ENCODE measurements at places on chromosomes 11 and 22.

GRCh38 chr11:28969832-28970231 lies 861.6 kb downstream of the METTL15 start:
- DNase-seq, result no peak

DNA sequence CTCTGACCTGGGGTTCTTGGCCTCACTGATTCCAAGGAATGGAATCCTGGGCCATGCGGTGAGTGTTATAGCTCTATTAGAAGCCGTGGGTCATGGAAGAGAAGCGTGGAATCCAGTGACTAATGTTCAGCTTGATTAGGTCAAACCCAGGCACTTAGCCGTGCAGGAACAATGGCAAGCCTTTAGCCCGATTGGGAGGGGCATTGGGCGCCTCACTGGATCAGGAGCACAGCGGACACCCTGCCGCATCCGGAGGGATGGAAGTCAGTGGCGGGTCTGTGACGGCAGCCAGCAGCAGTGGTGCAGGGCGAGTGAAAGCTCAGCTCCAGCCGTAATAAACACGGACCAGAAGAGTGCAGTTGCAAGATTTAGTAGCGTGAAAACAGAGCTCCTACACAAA lies 20.5 kb upstream of the SLC17A6 start:
- no peak for DNase-seq

- DNase-seq, result peak; percentile 14
Observed at GRCh38 chr11:86919557-86920210, 35.5 kb downstream of the FZD4 start.

DNA sequence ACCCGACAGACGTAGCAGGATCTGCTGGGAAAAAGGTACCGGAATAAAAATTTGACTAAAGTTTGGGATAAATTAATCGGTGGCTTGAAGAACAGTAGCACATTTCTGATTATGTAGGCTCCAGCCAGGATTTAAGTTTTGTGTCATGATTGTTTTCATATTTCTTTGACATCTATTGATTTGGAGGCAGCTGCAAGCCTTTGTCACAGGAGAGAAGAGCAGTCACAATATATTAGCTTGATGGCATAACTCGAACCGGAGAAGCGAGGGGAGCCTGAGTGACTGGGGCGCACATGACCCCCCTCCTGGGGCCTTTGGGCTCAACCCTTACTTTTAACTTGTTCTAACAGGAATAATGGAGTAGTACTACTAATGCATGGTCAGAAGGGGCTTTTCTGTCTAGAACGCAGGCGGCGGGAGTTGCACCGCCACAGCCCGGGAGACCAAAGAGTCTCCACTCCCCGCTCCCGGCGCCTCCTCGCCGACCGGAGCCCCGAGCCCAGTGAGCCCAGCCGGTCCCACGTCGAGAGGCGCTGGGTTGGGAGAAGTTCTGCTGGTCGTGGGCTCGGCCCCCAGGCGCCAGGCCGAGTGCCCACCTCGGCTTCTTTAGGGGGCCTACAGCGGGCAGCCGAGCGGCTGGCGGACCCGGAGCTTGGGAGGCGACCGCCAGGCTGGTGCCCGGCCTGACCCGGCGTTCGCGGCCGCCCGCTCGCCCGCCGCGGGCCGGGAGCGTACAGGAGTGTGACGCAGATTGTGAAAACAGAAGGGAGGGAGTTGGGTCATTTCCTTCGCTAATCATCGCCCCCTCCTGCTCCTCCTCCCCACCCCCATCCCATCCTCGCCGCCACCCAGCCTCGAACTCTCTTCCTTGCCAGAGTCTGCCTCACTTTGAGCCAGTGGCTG lies 15.7 kb upstream of the PAX6 start:
- DNase-seq, result no peak

DNA sequence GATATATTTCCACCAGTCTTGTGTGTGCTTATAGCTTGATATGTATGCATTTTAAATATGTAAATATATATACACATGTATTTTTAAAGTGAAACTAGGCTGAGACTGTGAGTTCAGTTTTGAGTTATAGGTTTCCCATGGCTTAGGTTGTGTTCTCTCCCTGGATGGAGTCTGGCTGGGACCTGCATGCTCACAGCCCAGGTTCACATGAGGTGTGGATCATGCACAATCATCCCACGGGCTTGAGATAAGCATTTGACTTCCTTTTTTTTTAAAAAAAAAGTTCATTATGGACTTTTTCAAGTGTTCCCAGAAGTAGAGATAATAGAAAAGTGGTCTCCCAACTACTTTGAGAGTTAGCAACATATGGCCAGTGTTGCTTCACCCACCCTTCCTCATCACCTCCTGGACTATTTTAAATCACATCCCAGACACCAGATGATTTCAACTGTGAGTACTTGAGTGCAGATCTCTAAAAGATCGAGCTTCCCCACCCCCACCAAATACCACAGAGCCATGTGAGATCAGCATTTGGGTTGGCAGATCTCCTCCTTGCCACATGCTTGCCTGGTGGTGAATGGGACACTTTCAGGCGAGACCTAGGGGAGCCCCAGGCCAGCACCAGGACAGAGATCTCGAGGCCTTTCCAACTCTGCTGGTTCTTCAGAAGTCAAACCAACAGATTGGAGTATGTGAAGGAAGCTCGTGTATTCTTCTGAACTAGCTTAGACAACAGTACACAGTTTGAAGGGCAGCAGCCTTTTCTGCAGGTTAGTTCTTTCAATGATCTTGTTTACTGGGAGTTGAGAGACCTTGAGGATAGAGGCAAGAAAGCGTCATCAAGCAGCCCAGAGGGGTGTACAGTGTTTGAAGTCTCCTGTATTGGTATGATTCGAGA lies 15.9 kb downstream of the MED15 start:
- DNase-seq, result peak; percentile 78

- no peak for DNase-seq
Observed at GRCh38 chr11:99739464-99740089, 718.8 kb downstream of the CNTN5 start.

- DNase-seq, result peak; percentile 69
Observed at GRCh38 chr22:20738394-20739089, 35.4 kb upstream of the SERPIND1 start.

- DNase-seq, result no peak
Observed at GRCh38 chr22:49035818-49036457, 791.7 kb downstream of the BRD1 start.

GRCh38 chr22:36565686-36566085 lies 36.7 kb upstream of the EIF3D start:
- no peak for DNase-seq

GRCh38 chr11:66659763-66660162 lies 17.9 kb downstream of the RBM4B start:
- peak; percentile 46 for DNase-seq

DNA sequence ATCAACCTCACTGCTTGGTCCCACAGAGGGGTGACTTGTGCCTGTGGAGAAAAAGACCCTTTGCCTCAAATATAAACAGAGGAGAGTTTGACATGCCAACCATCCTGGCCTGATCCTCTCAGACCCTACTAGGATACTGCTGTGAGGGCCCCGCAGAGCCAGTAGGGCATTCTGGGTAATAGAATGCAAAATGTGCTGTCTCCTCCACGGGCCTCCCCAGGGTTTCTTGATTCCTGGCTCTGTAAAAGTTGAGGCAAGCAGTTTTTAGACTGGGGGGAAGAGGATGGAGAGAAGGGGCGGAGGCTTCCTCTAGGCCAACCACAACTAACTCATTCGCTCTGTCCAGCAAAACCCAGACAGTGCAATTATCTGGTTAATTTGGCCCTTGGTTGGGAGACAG lies 81.7 kb downstream of the SYN3 start:
- no peak for DNase-seq

DNA sequence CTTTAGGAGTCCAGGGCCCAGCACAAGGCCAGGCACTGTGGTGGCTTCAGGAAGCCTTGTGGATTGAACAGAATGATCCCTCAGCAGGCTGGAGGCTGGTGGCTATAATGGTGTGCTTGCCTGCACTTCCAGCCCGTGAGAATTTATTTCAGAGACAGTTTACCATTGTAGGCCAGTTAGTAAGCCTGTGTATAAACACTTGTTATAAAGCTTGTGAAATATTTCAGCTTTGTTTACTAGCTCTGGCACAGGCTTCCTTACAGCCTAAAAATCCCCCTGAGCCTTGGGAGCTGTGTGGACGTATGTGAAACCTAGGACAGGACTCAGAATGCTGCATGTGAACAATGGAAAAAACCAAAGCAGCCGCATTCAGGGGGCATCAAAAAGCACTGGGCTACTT lies 26.6 kb upstream of the ACER3 start:
- no peak for DNase-seq

- no peak for DNase-seq
Observed at GRCh38 chr11:115330684-115331482, 173.3 kb downstream of the CADM1 start.

DNA sequence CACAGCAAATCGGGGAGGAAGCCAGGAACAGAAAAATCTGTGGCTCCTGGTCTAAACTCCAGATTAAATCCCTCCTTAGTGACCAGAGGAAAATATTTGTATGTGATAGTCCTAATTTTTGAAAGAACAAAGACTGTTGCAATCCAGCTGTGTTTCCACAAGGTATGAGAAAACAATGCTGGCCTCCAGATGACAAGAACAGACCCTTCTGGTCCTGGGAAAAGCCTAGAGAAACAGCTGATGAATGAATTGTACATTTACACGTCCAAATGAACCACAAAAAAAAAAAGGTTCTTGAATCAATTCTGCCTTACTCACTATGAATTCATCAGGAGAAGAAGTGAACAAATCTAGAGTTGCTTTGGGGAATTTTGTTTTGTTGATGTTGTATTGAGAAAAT lies 63.7 kb downstream of the ETS1 start:
- DNase-seq, result peak; percentile 54

- DNase-seq, result no peak
Observed at GRCh38 chr22:46081831-46082210, 68.5 kb upstream of the PPARA start.

DNA sequence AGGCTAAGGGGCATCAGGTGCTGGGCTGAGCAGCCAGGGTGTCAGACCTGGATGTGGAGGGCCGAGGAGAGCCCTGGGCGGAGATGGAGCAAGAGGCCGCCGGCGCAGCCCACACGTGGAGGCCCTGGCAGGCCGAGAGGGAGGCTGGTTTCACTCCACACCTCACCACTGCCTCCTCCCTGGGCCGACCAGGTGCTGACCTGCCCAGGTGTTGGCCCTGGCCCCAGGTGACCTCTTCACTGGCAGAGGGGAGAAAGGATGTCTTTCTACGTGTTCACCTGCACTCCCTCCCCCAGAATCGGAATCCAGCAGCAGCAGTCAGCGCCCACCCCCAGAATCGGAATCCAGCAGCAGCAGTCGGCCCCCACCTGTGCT lies 781 bp downstream of the ANO9 start:
- DNase-seq, result no peak

DNA sequence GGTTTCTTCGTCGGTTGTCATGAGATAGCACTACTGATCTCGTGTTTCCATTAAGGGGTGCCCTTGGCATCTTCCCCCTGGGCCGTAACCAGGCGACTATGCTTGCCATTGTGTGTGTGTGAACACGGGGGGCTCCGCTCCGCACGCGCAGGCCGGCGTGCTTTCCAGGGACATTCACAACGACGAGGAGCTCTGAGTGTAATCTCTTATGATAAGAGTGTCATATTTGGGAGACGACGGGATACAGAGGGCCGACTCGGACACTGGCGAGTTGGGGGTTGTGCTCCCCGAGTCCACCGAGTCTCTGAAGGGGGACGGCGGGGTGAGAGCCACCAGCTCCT lies 170.9 kb upstream of the CTSC start:
- DNase-seq, result no peak

GRCh38 chr11:100632941-100633452 lies 54.1 kb upstream of the ARHGAP42 start:
- no peak for DNase-seq

DNA sequence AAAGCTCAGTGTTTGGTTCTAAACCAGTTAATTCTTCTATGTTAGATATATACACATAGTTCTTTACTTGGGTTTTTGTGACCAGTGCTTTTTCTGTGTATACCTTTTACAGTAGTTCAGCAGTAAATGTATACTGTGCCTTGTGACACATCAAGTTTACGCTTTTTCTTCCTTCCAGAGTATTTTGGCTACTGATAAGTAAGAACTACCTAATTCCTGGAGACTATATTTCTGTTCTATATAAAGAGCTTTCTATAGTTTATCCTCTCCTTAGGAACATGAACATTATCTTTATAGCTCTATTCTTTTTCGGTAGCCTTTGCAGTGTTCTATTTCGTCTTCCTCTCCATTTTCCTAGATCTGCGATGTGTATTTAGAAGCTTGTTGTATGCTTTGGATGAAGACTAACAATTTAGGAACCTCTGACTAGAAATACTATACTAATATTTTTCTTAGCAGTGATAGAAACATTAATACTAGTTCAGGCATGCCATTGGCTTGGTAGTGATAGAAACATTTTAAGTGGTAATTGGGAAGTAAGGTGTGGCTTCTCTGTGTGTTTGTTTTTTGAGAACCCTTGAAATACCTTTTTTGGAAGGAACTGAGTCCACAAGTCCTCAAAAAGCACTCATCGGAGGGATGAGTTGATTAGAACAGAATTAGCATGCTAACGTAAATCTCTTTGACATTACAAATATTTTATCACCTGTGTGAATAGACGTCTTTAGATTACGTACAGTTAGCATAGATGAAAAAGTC lies 74.6 kb downstream of the ARHGEF12 start:
- no peak for DNase-seq

- DNase-seq, result peak; percentile 37
Observed at GRCh38 chr22:19717691-19718455, 3.6 kb downstream of the SEPTIN5 start.

DNA sequence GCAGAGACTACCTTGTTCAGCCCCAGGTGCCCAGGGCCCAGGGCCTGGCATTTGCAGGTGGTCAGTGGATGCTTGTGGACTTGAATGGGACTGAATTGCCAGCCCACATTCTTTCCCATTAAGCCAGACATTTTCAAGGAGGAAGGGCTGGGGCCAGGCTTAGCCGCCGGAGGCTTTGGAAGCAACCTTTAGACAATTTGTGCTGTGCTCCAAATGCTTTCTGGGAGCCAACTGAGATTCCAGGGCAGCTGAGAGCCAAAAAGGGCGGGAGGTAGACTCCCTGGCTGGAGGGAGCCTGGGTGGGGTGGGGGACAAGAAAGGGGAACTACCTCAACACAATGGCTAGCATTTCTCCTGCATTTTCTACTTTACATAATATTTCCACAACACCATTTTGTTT lies 54.8 kb upstream of the TIMP3 start:
- DNase-seq, result no peak

DNA sequence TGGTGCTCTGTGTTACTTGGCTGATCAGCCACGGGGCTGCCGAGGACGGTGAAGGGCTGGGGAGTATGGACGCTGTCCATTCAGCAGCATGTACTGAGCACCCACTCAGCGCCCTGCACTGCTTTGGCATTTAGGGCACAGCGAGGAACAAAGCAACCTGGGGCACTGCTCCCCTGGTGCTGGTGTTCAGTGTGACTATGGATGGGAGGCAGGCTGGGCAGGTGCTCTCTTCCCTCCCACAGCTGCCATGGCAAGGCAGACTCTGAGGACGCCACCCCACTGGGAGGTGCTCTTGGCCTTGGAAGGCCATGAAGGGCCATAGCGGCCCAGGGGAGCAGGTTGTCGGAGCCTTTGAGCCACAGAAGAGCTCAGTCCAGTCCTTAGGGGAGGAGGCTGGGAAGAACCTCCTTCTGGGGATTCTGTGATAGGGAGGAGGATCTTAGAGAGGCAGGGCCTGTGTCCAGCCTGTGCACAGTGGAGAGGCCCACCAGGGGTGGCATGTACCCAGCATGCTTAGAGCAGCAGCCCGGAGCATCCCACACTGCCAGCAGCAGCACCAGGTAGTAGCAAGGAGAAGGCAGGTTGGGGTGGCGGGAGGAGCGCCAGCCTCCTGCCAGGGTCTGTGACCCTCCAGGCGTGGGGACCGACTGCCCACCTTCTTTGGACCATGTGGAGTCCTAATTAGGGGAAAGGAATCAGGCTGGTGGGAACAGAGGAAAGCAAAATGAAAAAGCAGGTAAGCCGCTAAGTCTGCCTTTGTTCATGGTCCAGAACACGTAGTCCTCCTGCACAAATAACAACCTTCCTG lies 141.8 kb downstream of the MPPED1 start:
- no peak for DNase-seq

Data from inflammatory macrophage treated with lipopolysaccharide for 1 hour (primary cell).